ENCODE measurements at places on chromosomes 3 and 15.

DNA sequence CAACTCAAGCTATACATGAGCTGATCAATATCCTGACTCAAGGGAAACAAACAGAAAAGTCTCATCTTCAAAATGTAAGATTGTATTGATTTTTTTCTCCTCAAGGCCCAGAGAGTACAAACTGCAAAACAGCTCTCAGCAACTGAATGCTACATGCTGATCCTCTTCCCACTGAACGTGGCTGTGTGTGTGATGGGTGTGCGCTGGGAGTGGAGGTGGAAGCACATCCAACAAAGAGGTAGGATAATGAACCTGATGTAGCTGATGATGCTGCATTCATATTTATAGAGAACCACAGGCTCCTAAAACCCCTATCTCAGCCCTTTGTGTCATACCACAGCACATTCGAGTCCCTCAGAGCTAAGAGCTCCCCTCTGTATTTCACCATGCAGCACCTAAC lies 56.8 kb downstream of the GABRB3 start:
- no peak for DNase-seq

DNA sequence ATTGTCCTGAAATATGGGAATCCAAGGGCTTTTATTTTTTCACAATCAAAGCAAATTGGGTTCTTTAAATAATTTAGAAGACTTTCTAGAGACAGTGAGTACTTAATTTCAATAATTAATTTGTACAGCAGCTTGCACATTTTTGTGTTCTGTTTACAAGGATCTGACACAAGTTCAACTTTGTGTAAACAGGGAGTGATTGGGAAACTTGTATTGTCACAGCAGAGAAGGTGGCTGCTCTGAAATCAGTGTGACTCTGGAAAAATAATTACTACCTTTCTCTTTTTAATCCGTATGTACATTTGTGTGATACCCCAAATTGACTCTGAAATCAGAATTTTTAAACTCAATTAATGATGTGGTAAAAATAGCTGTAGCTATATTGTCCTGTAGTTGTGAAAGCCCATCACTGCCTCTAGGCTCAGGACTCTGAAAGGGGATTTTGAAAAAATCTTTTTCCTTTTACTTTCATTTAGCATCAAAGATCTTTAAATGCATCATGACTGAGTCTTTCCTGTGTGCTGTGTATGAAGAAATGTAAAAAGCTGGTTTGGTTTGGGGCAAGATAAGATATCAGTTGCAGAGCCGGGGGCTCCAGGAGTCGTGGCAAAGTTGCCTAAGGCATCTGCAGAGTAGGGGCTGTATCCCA lies 45.1 kb downstream of the MFSD1 start:
- DNase-seq, result no peak

GRCh38 chr3:117019082-117019713 lies 309.6 kb downstream of the TUSC7 start:
- DNase-seq, result peak; percentile 42

DNA sequence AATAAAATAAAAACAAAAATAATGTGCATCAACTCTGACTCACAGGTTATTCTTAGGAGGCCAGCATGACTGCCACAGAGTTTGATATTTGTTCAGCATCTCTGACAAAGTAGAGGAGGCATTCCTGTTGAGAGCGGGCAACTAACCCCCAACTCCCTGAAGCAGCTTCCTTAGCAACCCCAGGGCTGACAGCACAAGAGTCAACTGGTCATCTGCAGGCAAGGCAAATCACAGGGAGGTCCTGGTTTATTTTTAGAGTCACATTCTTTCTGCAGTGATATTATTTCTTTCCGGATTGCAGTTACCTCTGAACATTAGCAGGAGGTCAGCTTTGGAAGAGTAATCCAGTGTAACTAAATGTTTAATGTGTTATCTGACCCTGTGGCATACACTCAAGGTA lies 273.0 kb downstream of the PLCL2 start:
- no peak for DNase-seq
